Pons (tissue), 1 donor: ENCODE measurements at places on chromosomes 7 and 10.
A peak's percentile ranks its signal among the peaks of the same experiment; 100 is the strongest.

- peak; percentile 68 for DNase-seq
Measured at GRCh38 chr10:80372675-80373074, 16.1 kb downstream of the DYDC2 start.

GRCh38 chr10:14327527-14327926 lies 3.2 kb downstream of the FRMD4A start:
- no peak for DNase-seq

DNA sequence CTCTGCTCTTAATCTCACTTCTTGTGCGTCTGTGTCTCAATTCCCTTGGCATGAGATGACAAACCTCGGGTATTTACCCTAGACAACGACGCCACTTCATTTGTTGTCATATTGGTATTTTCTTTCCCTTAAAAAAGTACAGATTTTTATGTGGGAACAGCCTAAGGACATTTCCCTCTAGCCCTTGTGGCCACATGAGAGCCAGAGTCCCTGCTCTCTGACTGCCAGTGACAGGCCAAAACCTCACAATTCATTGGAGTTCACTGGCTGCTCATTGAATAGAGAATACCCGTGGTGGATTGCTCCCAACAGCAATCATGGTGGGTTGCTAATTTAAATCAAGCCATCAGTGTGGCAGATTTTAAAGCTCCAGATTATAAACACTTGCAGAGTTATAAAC lies 191.3 kb upstream of the FAM3C start:
- DNase-seq = no peak

- DNase-seq = peak; percentile 76
Measured at GRCh38 chr10:14608381-14609001, 166.2 kb downstream of the FAM107B start.

GRCh38 chr10:88555190-88555908 lies 27.8 kb downstream of the RNLS start:
- no peak for DNase-seq

- no peak for DNase-seq
Measured at GRCh38 chr10:91137822-91138221, 82.6 kb upstream of the PCGF5 start.
